ENCODE measurements at places on chromosomes 16 and 17.

GRCh38 chr16:89257281-89257731 lies 39.8 kb downstream of the ZNF778 start:
- DNase-seq: no peak

DNA sequence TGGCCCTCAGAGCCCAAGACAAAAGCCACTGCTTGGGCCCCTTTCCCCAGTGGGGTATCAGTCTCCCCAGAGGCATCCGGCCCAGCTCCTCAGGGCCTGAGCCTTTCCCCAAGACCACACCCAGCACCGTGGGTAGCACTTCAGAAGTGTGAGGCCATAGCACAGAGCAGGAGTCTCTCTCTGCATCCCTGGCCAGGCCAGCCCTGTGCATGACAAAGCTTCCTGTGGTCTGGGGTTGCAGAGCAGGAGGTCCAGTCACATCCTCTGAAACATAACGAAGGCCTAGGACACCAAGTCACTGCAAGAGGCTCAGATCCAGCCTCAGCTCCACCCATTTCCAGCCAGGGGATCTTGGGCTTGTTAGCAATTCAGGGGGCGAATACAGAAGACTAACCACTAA lies 56.8 kb upstream of the ZNF423 start:
- no peak for DNase-seq

GRCh38 chr16:19882646-19883045 lies 2.0 kb downstream of the GPRC5B start:
- no peak for DNase-seq

DNA sequence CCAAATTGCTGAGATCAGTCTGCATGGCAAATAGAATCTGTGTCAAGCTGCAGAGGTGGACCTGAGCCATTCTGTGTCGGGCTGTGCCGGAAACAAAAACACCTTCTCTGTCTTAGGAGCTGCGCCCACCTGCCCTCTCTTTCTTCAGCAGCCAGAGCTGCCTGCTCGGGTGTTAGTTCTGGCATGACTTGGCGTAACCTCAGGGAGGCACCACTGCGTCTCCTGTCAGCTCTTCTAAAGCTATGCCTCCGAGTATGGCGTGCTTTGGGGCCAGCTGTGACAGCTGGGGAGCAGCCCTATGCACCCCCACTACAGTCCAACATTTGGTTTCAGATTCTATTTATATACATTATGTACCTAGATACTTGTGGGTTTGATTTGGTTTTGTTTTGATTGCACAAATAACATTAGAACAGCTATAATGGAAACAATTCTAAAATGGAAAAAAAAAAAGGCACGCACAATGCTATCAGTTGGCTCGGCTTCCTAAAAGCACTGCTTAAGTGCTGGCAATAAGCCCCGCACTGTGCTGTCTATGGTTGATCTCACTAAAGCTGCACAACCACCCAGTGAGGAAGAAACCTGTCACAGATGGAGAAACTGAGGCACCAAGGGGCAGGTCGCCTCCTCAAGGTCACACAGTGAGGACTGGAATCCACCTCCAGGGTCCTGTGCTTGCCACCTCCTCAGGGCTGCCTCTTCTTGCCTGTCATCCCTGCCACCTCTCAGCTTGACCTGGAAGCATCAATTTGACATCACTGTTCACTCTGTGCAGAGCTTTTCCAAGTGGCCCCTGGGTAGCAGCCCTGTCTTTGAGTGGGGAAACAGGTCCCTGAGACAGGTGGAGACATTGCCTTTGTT lies 18.7 kb upstream of the ADGRG1 start:
- peak; percentile 78 for DNase-seq

DNA sequence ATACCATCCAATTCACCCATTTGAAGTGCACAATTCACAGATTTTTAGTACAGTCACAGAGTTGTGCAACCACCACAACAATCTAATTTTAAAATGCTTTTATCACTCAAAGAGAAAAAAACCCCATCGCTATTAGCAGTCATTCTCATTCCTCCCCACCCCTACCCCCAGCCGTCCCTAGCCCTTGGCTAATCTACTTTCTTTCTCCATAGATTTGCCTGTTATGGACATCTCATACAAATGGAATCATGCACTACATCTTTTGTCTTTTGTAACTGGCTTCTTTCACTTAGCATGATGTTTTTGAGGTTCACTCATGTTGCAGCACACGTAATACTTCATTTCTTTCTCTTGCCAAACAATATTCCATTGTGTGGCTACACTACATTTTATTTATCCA lies 20.4 kb downstream of the LYRM9 start:
- no peak for DNase-seq

DNA sequence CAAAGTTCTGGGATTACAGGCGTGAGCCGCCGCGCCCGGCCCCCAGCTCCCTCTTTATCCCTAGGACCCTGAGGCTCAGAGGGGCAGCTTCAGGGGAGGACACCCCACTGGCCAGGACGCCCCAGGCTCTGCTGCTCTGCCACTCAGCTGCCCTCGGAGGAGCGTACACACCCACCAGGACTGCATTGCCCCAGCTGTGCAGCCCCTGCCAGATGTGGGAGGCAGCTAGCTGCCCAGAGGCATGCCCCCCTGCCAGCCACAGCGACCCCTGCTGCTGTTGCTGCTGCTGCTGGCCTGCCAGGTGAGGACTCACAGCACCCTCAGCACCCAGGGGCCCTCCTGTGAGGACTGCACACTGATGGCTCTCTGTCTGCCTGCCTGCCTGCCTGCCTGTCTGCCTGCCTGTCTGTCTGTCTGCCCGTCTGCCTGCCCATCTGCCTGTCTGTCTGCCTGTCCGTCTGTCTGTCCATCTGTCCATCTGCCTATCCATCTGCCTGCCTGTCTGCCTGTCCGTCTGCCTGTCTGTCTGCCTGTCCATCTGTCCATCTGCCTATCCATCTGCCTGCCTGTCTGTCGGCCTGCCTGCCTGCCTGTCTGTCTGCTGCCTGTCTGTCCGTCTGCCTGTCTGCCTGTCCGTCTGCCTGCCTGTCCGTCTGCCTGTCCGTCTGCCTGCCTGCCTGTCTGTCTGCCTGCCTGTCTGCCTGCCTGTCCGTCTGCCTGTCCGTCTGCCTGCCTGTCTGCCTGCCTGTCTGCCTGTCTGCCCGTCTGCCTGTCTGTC lies 5.0 kb downstream of the GCGR start:
- no peak for DNase-seq

- DNase-seq: no peak
Observed at GRCh38 chr16:16005721-16006120, 56.3 kb downstream of the ABCC1 start.

- no peak for DNase-seq
Observed at GRCh38 chr17:65177901-65178300, 40.7 kb downstream of the RGS9 start.

DNA sequence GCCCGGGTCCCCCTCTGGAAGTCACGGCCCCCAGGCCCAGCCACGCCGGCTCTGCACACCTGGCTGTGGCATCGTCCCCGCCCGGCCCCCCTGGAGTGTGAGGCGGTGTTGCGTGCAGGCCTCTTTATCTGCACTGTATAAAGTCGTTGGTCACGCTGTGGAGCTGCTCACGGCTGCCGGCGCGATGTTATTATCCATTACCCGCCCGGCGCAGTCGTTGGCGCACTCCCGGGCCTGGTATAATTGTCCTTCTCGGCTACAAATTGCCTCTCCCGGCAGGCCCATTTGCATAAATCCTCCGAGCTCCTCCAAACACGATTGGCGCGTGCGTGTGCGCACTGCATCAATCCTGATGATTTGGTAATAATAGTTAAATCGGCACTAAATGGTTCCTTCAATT lies 57.8 kb downstream of the BAHCC1 start:
- no peak for DNase-seq

DNA sequence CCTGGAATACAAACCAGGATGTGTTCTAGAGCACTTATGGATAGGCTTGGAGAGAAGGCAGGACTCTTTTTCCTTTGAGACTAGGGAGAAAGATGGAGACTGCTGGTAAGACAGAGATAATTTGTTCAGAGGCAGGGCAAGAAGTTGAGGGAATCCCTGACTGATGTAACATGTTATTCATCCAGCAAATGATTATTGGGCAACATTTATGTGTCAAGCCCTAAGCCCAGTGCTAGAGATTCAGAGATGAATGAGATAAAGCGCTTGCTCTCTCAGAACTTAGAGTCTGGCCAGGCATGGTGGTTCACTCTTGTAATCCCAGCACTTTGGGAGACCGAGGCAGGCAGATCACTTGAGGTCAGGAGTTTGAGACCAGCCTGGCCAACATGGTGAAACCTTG lies 47.8 kb upstream of the NUFIP2 start:
- no peak for DNase-seq

- no peak for DNase-seq
Observed at GRCh38 chr16:72199761-72200337, 27.9 kb upstream of the PMFBP1 start.

DNA sequence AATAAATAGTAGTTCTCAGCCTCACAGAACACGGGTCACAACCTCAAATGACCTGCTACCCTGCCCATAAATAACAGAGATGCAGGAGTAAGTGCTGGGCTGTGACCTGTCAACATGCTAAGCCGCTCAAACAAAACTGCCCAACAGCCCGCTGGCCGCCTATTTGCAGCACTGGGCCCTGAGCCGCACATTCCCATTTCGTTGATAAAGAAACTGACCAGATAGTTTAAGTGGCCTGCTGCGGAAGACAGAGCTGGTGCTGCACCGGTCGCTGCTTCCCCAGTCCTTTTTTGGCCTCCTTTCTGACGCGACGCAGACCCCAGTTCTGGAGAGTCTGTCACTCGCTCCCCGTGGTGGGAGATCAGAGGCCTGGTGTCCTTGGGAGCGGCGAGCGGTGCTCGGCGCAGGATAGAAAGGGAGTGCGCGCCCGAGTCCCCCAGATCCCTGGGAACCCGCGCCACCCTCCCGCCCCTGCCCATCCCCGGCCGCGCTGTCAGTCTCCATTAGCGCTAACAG lies 349 bp upstream of the SLC6A2 start:
- DNase-seq: no peak

DNA sequence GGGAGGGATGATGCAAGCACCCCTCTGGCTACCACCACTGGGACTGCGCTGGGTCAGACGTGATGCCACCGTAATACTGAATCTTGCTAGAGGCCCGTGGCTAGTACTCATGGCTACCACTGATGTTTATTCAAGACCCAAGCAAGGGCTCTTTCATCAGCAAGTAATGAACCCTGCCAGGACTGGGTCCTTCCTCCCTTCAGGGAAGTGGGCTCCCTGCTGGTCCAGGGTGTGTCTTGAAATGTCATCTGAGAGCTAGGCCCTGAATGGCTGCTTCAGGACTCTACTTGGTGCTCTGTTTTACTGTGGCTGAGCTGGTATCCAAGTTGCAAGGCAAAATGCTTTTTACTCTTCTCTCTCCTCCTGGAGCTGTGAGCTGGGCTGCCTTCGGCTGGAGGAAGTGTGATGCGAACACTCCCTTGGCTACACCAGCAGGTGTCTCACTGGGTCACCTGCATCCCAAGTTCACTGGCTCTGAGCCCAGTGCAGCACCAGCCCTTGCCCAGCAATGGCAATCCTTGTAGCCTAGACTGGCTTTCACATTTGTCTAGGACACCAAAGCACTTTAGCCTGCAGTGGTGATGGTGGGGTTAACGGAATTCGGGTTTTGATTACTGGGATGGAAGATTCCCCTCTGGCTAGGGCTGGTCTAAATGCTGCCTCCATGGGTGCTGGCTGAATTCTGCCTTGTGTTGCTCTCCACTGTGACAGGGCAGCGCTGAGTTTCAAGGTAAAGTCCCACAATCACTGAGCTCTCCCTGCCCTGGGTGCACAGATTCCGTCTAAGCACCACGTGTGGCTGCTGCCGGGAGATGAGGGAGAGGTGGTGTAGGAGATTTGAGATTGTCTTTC lies 98.6 kb downstream of the USP22 start:
- no peak for DNase-seq

- no peak for DNase-seq
Observed at GRCh38 chr17:62860962-62861873, 53.1 kb upstream of the MARCHF10 start.

GRCh38 chr17:58621174-58621573 lies 70.7 kb downstream of the TEX14 start:
- DNase-seq: no peak

DNA sequence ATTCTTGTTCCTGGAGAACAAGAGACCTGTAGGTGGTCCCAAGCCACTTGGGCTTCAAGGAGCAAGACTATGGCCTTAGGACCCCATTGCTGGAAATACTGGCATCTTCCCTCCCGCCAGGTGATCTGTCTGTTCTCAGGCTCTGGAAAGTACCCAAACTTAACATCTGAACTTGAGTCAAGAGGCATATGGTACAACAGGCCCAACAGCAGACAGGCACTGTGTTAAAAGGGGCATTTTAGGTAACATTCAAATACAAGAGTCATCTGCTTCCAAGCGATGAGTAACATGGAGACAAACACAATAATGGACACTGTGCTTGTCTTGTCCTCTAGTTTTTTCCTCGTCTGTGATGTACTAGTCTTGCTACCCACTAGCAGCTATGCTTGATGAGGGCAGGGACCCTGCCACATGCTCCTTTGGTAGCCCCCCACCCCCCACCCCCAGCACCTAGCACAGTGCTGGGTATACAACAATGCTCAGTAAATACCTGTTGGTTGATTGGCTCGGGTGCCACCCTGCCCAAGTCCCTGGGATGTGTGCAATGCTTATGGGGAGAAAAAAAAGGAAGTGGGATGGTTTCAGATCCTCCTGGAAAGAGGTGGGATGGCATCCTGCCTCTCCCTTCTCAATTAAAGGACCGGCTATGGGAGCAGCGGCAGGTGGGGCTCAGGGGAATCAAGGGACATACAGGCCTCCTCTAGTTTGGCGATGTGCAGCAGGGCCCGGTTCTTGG lies 19.4 kb downstream of the CSF3 start:
- DNase-seq: no peak

DNA sequence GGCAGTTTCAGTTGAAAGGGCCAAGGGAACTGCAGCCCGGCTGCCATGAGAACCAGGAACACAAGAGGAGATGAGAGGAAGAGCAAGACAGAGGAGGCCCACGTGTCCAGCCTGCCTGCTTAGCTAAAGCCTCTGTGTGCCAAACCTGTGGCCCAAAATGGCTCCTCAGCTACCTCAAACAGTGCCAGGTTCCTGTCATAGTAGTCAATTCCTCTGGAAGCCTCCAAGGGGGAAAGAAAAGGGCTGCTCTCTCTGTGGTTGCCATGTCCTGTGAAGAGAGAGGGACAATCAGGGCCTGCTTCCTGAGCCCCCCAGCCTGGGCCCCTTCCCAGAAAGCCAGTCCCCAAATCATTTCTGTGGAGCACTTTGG lies 5.2 kb downstream of the SLC12A4 start:
- no peak for DNase-seq

- no peak for DNase-seq
Observed at GRCh38 chr16:23006380-23006779, 142.9 kb downstream of the USP31 start.

DNA sequence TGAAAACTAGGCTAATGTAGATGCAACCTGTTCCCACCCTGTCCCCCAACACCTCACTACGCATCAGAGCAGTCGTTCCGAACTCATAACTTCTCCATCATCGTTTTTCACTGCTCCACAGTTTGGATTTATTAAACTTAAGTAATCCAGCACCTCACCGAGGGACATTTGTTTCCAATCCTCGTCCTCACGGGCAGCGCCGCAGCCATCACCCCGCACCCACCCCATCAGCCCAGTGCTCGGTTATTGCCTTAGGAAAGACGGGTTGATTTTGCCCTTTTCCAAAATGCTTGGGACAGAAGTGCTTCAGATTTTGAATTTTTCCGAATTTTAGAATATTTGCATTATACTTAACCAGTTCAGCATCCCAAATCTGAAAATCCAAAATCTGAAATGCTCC lies 71.0 kb upstream of the DOC2B start:
- DNase-seq: no peak
